Activated T-helper 17 cell treated with anti-CD3 and anti-CD28 coated beads, Interleukin-2, amount 50 U/mL, for 72 hours (primary cell): ENCODE measurements at places on chromosomes 11 and 22.

GRCh38 chr11:27187848-27188621 is 147.4 kb downstream of the BBOX1 start:
- no peak for ATAC-seq

GRCh38 chr11:64268025-64268892 is 16.2 kb downstream of the BAD start:
- no peak for ATAC-seq

- no peak for ATAC-seq
Observed at GRCh38 chr11:46009647-46010046, 87.2 kb downstream of the LARGE2 start.

- no peak for ATAC-seq
Observed at GRCh38 chr11:114928260-114928870, 250.0 kb downstream of the NXPE2 start.

- ATAC-seq, result no peak
Observed at GRCh38 chr11:109300211-109300610, 121.8 kb upstream of the C11orf87 start.

DNA sequence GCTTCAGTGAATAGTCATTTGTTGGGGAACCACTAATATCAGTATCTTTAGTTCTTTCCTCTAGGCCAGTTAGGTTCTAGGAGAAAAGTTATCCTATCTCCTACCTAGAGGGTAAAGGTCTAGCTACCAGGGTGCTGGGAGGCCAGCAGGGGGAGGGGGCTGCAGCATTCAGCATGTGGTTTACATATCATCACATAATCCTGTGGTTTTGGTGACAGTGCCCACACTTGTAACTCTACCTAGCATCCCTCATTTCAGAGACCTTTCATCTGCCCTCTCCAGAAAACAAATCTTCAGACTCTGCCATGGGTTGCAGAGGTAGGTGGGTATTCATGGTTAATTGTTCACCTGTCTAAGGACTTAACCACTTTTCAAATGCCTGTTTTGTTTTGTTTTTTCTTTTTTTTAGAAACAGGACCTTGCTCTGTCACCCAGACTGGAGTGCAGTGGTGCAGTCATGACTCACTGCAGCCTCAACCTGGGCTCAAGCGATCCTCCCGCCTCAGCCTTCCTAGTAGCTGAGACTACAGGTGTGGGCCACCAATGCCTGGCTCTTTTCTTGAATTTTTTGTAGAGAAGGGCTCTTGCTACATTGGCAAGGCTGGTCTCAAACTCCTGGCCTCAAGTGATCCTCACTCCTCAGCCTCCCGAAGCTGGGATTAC is 146.8 kb downstream of the ENTHD1 start:
- ATAC-seq, result peak; percentile 67

- ATAC-seq, result no peak
Observed at GRCh38 chr11:120017582-120018150, 120.2 kb downstream of the TRIM29 start.

DNA sequence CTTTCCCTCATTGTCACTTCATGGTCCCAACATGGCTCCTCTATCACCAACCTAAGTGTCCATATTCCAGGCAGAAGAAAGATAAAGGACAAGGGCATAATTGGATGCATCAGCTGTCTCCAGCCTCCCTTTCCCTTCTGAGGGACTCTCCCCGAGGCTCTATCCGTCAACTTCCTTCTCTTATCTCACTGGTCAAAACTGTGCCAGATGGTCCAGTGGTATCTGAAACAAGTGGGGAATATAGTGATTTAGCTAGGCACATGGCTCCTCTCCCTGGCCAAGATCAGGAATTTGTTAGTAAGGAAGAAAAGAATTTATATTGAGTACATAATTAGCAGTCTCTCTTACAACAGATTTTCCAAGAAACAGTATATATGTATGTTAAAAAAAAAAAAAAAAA is 12.6 kb upstream of the SPON1 start:
- ATAC-seq, result no peak

DNA sequence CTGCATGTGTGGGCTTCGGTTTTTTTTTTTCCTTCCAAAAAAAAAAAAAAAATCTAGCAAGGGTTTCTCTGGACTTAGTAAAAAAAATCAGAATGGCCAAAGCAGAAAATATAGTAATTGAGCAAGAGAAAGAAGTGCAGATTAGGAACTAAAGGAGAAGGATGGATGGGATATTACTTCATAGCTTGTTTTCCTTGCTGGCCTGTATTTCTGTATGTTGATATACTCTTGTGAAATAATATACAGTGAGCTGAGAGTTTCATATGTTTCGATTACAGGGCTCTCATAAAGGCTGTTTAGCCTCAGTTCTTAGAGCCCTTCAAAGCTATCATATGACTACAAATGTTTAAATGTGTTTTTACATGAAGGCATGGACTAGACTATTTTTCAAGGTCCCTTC is 34.3 kb upstream of the NFRKB start:
- ATAC-seq, result no peak

GRCh38 chr22:33921525-33922348 is 1.5 kb upstream of the LARGE1 start:
- ATAC-seq, result no peak

GRCh38 chr11:2885017-2885677 is 428 bp downstream of the CDKN1C start:
- peak; percentile 27 for ATAC-seq

- ATAC-seq, result no peak
Observed at GRCh38 chr11:96037405-96037949, 113.6 kb upstream of the MTMR2 start.

DNA sequence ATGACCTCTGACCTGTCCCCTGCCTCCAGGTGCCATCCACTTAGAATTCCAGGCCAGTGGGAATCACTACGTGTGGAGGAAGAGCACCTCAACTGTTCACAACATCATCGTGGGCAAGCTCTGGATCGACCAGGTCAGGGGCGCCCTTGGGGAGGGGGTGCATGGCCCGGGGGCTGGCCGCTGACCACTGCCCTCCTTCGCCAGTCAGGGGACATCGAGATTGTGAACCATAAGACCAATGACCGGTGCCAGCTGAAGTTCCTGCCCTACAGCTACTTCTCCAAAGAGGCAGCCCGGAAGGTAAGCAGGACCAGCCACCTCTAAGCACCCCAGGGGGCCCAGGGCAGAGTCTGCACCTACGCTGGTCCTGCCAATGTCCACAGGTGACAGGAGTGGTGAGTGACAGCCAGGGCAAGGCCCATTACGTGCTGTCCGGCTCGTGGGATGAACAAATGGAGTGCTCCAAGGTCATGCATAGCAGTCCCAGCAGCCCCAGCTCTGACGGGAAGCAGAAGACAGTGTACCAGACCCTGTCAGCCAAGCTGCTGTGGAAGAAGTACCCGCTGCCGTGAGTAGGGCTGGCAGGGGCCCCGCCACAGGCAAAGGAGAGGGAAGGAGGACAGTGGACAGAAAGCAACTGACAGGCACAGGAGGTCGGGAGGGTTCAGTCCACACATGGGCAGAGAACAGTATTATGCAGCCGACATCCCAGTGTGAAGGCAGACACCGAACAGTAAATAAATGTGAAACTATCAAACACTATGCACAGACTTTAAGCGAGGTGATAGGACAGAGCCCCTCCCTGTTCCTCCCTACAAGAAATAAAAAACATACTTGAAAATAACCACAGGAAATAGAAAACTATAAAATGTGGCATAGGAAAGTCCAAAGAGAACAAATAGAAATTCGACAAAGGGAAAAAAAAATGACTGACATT is 74.9 kb downstream of the MORC2 start:
- ATAC-seq, result no peak

GRCh38 chr11:12860827-12861226 is 148.3 kb upstream of the RASSF10 start:
- ATAC-seq, result no peak

GRCh38 chr22:50117168-50117762 is 27.5 kb downstream of the MOV10L1 start:
- ATAC-seq, result no peak

DNA sequence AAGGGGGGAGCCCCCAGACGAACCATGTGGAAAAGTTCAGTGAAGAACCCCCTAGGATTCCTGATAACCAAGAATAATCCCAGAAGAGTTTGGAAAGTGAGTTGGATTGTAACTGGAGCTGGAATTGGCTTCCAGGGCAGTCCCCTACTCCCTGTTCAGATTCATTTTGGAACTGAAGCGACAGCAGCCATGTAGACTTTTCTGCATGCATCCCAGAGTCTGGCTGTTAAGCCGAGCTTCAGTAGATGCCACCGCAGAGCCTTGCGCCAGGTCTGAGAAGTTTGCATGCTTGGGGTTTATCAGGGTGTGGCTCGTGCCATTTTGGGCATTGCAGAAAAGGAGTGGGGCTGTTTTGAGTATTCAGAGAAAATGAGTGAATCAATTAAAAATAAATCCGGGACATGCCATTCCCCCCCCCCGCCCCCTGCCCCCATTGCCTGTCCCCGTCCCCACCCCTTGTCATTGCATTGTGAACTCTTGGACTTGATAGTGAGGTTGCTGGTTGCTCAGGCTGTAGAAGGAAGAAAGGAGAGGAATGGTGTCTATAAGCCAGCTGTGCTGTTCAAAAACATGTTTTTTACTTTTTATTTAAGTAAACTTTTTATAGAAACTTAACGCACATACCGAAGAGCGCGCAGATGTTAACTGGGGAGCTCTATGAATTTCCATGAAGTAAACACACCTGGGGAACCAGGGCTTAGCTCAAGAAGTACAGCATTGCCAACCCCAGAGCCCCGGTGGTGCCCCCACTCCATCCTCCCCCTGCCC is 71.2 kb downstream of the LDLRAD3 start:
- ATAC-seq, result no peak

DNA sequence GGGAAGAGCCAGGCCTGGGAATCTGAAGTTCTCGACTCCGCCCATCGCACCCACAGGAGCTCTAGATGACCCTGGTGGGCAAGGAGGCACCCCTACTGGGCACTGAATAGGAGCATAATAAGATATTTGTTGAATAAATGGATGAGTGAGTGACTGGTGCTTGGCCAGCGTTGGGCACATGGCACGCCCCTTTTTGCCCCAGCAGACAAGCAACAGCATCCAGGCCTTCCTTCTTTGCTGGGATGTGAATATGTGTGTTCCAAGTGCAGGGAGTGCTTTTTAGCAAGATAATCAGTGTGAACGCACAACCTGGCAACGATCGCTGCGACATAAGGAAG is 443 bp upstream of the CELF1 start:
- peak; percentile 27 for ATAC-seq

DNA sequence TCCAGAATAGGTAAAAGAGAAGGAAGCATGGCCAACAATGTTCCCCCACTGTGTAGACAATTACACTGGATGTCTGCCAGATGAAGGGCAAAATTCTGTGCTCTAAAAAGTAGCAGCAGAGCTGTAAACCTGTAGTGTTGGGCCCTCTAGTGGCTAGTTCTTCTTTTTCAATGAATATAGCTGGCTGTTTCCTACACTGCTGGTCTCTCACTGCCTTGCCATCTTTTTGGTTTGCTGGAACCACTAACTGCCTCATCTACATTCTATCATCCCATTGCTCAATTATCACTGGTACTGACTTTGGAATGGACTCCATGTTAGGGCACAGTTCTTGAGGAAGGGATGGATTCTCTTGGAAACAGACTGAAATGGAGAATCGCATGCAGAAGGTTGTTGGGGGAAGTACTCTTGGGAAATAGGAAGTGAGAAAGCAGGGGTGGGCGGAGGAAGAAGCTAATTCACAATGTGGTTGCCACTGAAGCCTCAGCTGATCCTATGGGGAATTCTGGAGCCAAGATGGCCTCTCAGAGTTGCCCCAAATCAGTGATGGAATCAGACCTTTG is 17.9 kb downstream of the KCNE3 start:
- peak; percentile 89 for ATAC-seq

DNA sequence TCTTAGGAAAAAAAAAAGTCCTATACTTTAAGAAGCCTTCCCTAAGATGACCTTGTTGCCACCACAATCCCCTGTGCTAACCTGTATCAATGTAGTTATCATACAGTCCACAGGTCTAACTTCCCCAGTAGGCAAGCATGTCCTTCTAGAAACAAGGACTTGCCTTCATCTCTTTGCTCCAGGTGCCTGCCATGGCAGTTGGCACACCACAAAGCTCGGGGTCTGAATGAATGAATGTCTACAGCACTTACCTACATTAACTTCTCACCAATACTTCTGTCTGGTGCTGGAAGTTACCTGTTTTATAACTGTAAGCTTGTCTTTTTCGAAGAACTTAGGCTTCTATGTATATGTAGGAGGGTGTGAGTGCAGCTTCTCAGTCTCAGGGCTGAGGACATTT is 23.4 kb downstream of the CLPB start:
- no peak for ATAC-seq

GRCh38 chr11:127600674-127601073 is 600.1 kb upstream of the KIRREL3 start:
- no peak for ATAC-seq

- no peak for ATAC-seq
Observed at GRCh38 chr11:20489948-20490347, 102.4 kb downstream of the PRMT3 start.

DNA sequence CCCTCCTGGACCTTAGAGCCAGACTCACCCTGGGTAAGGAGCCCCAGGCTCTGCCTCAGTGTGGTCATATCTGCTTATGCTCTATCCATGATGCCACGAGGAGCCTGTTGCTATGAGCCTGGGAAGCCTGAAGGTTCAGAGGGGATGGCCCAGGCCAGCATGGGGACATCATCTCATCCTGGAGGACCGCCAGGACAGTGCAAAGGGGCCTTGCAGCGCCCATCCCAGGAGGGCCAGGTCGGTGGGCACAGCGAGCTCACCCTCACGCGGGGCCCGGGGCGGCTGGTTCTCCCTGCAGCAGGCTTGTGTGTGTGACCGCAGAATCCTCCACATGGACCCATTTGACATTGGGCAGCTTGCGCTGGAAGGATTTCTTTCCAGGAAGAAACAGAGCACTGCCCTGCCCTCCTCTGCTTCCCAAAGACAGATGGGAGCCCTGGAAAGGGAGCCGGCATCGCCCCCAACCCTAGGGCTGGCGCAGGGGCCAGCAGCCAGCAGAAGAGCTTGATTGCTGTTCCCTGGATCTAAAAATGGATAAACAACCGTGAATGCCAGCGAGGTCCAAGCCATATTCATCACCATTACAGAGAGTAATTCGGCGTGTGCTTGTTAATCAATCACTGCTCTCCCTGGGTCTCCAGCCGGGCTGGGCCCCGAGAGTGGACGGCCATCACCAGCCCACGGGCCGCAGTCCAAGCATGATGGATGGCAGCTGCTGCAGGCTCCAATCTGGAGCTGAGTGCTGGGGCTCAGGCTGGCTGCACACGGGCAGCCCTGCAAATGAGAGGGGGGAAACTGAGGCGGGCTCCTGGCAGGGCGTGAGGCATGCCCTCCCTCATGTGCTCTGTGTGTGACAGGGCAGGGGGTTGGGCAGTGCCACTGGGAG is 739.7 kb downstream of the BRD1 start:
- ATAC-seq, result no peak

DNA sequence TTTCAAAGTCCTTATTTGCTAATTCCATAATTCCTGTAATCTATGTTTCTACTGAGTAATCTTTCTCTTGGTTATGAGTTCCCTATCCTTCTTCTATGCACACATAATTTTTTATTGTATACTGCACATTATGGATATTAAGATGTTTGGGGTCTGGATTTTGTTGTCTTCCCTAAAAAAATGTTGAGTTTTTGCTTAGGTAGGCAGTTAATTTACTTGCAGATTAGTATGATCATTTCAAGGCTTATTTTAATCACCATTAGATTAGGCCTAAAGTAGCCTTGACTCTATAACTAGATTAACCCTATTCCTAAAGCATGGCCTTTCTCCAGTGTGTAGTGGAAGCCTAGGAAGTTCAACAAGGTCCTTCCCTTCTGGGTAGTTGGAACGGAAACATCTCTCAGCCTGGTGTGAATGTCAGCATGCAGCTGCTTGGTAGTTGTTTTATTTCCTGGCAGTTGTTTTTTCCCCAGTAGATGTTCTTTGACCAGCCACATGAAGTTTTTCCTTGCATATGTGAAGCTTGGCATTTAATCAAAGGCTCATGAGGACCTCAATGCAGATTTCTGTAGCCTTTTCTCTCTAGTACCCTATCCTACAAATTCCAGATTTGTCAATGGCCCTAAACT is 419.3 kb upstream of the NARS2 start:
- ATAC-seq, result no peak

GRCh38 chr11:70243912-70244652 is 26.4 kb upstream of the PPFIA1 start:
- no peak for ATAC-seq
